ENCODE measurements at places on chromosomes 2 and 18.
A peak's percentile ranks its signal among the peaks of the same experiment; 100 is the strongest.

DNA sequence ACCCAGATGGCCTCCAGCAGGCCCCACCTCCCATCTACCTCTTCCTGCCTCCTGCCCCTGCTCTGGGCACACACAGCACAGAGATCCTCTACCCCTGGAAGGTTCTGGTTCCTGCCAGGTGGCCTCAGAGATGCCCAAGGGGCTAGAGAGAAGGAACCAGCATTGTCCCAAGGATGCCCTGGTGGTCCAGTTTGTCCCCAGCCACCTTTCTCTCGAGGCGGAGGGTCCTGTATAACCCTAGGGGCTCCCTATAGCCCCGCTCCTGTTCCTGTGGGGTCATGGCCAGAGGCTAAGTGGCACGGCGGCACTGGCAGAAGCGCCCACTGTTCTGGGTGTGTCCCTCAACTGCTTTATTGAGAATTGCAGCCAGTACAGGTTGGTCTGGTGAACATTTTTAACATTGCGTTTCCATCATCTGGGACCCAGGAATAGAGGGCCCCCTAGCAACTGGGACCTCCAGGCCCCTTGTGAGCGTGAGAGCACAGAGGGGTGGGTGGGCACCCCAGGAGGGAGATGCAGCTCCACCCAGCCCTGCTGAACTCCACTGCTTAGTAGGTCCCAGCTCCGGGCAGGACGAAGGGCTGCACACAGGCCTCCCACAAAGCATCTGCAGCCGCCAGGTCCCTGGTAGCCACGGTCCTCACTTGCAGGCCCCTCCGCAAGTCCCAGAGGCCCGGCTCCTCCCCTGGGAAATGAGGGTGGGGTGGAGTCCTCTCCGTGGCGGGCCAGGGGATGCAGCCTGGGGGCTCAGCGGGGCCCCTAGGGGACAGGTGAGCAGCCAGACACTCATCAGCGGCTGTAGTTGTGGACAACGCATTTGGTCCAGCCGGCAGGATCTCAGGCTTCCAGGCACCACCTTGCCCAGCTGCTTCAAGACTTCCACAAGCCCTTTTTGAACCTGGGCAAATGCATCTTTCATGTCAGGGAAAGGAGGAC lies 33.1 kb downstream of the GPC1 start:
- no peak for DNase-seq

DNA sequence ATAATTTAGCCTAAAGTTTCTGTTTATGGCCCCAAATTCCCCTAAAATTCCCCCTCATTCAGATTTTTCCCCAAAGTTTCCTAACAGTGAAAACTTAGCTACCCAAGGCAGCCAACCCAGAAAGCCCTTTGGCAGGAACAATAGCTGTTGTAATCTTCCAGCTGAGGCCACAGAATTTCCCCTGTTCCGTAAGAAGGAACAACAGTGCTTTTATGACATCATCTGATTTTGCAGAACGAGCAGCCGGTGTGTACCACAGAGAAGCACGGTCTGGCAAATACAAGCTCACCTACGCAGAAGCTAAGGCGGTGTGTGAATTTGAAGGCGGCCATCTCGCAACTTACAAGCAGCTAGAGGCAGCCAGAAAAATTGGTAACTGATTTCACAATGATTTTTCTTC lies 6.3 kb downstream of the TNFAIP6 start:
- no peak for DNase-seq

DNA sequence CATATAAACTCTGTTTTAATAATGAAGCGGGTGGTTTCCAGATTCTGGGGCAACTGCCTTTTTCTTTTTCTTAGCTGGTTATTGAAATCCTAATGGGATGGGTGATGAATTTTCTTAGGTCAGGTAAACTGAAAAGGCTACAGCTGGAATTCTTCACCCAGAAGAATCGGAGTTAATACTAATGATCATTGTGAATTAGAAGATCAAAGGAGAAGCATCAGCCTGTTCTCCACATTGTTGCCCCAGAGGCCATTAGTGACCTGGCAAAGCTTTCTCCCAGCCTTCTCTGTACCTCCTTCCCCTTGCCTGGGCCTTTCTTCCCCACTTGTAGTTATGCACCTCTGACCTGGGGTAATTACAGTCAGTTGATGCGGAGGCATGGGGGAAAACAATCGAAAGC lies 82.8 kb downstream of the MEIS1 start:
- no peak for DNase-seq

- DNase-seq: peak; percentile 58
These were observed 56.7 kb upstream of the ACKR3 start for GRCh38 chr2:236512902-236513435.

DNA sequence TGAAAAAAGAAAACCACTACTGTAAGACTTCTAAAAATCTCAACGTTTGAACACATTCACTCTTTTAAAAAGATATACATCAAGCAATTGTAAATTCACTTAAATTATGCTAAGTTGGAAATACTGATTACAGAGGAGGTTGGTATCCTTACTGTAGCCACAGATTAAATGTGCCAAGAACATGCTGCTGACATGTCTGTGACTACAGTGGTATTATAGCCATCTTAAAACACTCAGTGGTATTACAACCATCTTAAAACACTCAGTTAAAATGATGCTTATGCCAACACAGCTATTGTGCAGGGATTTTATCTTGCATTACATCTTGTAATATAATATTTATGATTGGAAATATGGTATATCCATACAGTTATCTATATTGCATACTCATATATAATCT lies 50.0 kb downstream of the TMEM131 start:
- DNase-seq: no peak

DNA sequence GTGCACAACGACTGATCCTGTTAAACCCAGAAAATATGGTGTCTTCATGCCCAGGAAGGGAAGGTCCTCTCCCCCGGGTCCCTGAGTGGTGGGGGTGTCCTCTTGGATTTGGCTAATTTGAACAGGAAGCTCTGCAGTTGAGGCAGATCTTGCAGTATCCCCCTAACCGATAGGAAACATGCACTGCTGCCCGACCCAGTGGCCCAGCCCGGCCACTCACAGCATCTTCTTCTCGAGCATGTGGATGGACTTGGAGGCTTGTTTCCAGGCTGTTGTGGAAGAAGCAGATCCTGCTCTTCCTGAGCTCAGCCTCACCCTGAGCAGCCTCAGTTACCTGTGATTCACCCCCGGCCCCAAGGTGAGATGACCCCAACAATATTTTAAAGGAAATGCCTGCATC lies 46.4 kb upstream of the ASB1 start:
- no peak for DNase-seq

DNA sequence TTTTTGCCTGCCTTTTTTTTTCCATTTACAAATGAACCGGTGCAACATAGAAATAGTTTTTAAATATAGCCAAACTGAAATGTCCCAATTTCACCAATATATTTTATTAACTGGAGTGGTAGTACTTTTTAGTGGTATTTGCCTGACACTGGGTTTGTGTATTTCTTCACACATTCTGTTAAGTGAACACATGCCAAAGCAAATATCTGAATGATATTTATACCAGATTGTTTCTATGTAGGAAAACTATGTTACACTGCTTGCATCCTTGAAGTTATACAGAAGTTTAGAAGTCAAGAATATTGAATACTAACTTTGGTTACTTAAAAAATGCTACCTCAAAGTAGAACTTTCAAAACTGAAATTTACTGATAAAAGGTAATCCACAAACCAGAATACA lies 19.4 kb upstream of the ITPRID2 start:
- DNase-seq: peak; percentile 24

GRCh38 chr18:12321333-12321732 lies 13.3 kb downstream of the TUBB6 start:
- no peak for DNase-seq

All from astrocyte of the spinal cord (primary cell).